ENCODE measurements at places on chromosomes 1 and 21.

- no peak for DNase-seq
These were observed 8.0 kb upstream of the PTPRC start for GRCh38 chr1:198630863-198631262.

DNA sequence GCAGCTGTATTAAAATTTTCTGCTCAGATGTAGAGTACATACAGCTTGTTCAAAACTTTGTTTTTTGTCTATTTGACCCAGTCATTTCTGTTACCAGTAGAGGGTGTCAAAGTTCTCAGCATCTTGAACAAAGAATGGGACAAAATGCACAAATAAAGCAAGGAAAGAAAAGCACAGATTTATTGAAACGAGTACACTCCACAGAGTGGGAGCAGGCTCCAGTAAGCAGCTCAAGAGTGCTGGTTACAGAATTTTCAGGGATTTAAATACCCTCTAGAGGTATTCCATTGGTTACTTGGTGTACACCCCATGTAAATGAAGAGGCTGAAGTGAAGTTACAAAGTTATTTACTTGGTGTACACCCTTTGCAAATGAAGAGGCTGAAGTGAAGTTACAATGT lies 8.9 kb upstream of the PRMT6 start:
- DNase-seq = no peak

DNA sequence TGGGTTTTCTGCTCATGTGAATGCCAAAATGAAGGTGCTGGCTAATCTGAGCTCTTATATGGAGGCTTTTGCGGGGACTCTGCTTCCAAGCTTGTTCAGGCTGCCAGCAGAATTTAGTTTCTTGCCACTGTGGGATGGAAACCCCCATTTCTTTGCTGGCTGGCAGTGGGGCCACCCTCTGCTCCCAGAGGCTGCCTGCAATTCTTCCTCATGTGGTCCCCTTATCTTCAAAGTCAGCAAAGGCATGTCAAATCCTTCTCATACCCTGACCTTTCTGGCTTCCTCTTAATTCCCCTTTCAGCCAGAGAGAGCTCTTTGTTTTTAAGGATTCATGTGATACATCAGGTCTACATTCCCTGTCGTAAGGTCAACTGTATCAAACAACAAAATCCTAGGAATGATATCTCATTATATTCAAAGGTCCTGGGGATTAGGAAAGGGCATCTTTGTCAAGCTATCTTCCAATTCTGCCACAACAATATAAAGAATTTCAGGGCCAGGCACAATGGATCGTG lies 5.2 kb upstream of the GPR161 start:
- no peak for DNase-seq

DNA sequence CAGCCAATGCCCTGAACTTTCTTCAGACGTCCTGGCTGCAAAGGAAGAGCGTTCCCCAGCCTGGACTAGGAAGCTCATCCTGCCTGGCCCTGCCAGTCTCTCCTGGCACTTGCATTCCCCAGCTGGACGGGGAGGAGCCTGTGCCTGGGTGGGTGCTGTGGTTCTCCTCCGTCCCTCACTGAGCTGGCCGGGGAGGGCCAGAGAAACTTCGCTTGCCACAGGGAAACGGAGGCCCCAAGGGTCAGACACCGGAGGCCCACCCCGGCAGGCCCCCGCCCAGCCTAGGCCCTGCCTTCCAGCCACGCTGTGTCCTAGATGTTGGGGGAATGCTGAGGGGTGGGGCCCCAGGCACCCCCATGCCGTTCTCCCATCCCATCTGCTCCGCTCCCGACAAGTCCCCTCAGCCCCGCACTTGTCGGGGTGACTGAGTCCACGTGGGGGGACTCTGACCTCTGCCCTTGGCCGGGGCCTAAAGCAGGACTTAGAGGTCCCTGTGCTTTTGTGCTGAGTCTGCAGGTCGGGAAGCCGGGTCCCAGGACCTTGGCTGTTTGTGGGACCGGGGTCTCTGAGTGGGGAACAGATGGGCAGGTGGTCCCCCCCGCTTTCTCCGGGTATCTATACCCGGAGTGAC lies 4.8 kb downstream of the FTCD start:
- DNase-seq = no peak

DNA sequence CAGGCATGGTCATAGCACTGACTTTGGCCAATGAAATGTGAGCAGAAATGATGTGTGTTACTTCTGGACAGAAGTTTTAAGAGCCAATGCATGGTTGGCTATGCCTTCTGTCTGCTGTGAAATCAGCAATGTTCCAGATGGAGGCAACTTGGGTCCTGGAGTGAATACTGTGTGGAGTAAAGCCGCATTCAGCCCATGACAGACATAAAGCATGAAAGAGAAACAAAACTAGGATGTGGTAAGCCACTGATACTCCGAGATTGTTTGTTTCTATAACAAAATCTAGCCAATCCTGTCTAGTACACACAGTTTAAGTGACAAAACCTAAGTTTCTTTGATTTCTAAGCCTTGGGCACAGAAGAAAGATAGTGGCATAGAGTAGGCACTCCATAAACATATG lies 47.1 kb upstream of the ARHGAP29 start:
- no peak for DNase-seq

DNA sequence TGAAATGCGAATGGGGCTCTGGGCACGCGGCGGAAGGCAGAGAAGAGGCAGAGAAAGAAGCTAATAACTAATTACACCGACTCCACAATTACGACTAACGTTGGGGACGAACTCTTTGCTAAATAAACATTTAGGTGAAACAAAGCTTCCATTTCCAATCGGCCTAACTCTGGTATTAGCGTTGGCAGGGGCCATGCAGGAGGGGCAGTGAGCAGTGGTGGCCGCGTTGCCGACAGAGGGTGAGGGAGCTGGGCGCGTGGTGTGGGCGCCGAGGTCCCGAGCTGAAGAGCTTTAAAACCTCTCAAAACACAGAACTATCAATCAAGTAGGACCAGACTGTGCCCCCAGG lies 553 bp upstream of the NDUFV3 start:
- DNase-seq = no peak

DNA sequence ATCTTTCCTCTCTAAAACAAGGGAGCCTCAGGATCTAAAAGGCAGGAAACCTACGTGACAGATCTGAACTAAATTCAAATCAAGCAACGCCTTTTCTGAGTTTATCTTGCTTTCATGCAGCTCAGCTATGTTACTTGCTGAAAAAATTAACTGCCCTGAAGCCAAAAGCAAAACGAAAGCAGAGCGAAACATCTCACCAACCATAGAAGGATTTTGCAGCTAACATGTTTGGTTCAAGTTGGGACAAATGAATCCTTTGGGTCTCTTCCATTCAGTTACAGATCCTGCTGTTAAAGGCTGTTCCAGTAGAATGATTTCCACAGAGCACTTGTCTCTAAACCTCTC lies 482 bp downstream of the SLC2A5 start:
- DNase-seq = no peak

- no peak for DNase-seq
These were observed 4.0 kb upstream of the CDA start for GRCh38 chr1:20584890-20585289.

DNA sequence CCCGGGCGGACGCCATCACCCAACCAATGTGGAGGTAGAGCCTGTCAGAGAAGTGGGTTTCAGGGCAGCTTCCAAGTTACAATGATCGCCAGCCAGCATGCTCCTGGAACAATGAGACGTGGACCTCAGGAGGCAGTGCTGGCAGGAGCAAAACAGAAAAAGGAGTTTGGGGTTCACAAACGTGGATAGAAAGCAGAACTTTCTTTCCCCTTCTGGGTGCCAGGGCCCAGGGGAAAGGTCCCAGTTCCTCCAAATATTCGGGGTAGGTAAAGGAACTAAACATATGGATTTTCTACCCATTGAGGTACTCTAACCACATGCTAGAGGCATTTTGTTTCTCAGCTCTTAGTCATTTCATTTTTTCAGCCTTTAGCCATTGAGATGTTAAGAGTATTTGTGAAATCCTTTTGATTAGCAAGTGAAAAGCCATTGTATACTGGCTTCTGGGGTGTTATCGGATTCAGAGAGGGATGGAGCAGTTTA lies 488.4 kb upstream of the ADGRL2 start:
- DNase-seq = no peak

DNA sequence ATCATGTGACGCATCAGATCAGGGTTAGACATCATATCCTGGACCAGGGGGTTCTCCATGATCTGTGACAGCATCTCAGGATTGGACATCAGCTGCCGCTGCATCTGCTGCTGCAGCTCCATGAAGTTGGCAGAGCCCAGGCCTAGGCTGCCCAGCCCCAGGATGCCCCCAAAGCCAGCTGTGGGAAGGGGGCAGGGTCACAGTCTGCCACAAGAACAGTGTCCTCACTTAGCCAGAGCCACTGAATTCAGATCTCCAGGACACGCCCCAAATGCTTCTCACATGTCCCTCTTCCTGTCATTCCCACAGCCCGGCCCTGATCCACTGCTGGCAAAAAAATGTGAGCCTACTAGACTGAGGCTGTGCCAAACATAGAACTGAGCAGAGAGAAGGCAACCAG lies 3.2 kb downstream of the UBQLN4 start:
- DNase-seq = no peak

DNA sequence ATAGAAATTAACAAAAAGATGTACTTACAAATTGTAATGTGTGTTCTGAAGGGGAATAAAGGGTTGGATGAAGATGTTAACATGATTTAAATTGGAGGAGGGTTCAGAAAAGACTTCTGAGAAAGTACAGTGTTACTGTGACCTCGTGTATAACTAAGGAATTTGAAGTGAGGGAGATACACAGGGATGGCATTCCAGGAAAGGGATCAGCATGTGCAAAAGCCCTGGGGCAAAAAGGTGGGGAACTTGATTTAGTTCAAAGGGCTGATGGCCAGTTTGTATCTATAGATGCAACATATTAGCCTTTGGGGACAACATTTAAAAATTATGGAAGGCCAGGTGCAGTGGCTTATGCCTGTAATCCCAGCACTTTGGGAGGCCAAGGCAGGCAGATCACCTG lies 33.3 kb upstream of the DEGS1 start:
- no peak for DNase-seq

Data from D341Med (cell line).